Activated CD4-positive, alpha-beta T cell treated with anti-CD3 and anti-CD28 coated beads, Interleukin-2, amount 50 U/mL, for 1 hour (primary cell): ENCODE measurements at places on chromosomes 11 and 22.

DNA sequence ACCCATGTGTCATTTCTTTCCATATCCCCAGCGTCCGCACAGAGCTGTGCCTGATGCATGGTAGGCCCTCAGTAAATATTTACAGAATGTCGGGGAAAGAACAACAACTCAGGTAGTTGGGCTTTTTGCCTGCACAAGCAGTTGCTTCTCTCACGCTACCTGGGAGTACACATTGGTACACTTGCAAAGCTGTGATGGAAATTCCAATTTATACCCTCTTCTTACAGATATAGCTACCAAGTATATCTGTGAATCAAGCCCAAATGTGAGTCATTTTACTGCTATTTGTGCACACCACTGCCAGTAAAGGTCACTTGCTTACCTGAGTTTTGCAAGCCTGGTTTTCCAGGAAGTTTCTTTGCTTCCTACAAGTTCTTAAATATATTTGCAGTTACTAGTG lies 333.0 kb upstream of the NARS2 start:
- DNase-seq, result no peak

DNA sequence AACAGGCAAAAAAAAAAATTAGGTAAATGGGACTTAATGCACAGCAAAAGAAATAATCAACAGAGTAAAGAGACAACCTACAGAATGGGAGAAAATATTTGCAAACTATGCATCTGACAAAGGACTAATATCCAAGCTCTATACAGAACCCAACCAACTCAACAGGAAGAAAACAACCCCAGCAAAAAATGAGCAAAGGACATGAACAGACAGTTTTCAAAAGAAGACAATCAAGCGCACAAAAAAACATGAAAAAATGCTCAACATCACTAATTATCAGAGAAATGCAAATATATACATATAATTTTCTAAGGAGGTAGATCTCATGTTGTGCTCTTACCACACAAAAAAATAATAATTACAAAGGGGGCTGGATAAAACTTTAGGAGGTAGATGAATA lies 36.5 kb upstream of the USP47 start:
- DNase-seq, result no peak

DNA sequence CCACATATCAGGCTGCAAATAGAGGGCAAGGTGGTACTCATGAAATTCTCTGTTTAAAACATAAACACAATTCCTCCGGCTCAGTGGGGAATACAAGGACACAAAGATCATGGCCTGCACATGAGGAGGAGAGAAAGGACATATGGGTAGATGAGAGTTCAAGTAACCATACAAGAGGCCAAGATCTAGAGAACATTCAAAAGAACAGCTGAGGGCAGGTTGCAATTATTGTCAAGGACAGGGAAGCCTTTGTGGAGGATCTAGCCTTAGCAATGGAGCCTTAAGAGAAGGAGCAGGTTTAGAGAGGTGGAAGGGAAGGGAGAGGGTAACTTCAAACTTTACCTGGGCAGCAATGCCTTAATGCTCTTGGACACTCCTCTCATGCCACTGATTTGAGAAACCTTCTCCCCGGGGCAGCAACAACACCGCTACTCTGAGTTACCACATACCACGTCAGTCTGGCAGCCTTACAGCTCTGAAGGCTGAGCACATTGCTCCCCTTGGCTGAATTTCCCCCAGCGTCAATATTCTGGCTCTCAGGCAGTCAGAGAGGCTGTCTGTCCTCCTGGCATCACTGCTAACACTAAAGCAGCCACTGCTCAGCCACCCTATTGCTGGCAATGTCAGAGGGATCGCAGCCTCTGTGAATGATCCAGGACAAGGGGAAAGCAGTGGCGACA lies 55.5 kb downstream of the CLPB start:
- no peak for DNase-seq

- no peak for DNase-seq
Observed at GRCh38 chr11:84780689-84781293, 846.4 kb downstream of the DLG2 start.

DNA sequence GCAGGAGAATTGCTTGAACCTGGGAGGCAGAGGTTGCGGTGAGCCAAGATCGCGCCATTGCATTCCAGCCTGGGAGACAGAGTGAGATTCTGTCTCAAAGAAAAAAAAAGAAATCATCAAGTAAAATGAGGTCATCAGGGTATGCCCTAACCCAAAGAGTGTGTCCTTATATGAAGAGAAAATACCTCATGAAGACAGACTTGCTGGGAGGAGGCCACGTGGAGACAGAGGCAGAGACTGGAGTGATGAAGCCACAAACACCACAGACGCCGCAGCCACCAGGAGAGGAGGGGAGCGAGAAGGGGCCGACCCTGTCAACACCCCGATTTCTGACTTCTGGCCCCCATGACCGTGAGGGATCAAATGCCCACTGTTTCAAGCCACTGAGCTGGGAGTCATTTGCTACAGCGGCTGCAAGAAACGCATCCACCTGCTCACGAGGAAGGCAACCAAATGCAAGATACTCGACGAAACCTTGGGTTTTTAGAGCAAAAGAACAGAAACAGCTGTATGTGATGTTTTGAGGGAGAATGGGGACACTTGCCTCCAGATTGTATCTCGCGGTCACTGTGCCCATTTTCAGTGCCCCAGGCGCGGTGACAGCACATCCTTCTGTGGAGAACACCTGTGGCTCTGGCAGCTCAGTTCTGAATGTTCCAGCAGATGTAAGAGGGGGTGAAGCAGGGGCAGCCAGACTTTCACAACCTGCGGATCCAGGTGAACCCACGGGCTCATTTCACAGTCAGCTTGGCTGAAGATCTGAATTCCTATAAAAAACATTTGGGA lies 1317.2 kb downstream of the TBC1D22A start:
- DNase-seq, result no peak

GRCh38 chr11:128467610-128468041 lies 119.7 kb downstream of the ETS1 start:
- DNase-seq, result no peak

- DNase-seq, result no peak
Observed at GRCh38 chr11:13141731-13142709, 132.9 kb downstream of the RASSF10 start.

DNA sequence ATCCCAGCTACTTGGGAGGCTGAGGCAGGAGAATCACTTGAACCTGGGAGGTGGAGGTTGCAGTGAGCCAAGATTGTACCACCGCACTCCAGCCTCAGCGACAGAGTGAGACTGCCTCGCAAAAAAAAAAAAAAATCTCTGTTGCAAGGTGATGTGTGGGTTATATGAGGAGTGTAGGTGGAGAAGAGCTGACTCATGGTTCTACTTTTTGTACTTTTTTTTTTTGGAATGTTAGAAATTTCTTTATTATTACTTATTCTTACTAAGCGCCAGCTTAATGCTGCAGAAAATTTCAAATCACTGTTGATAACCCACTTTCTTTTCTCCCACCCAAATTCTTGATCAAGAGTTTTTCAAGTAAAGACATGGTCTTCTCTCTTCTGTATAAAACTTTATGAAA lies 29.6 kb upstream of the DNAJB13 start:
- DNase-seq, result no peak

- peak; percentile 32 for DNase-seq
Observed at GRCh38 chr22:31496735-31497146, 405 bp downstream of the SFI1 start.

DNA sequence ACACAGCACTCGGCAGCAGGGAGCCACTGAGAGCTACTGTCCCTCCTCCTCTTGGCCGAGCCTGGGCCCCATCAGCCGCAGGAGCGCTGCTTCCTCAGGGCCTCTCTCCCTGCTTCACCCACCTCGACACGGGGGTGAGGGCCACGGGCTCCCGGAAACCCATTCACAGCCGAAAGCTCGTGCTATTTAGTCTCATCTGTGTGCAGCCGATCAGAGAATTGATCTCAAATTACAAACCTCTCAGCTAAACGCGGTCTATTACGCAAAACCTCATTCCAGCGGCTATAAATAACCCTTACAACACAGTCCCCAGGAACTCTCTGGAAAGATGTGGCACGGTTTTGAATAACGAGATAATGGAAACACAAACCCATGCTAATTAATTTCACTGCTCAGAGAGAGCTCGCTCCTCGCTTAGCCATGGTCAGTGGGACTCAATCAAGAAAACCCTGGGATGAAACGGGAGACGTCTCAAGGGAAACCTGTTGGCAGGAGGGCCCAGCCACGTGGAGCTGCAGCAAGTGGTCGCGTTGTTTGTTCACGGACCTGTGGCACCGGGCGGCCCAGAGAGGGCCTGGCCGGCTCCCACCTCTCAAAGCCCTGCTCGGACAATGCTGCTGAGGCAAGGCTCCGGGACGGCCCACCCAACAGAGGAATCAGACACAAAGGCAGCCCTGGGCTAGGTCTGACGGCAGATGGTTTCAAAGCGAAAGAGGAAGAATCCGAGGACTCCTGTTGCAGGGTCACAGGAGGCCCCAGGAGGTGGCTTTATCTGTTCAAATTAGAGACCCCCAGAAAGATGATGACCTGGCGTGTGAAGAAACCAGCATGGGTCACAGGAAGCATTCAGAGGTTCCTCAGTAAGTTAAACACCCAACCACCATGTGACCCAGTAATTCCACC lies 210.5 kb downstream of the CTTN start:
- DNase-seq, result no peak

- DNase-seq, result peak; percentile 30
Observed at GRCh38 chr11:6705905-6706535, 22.9 kb upstream of the MRPL17 start.
